A549 (cell line): ENCODE measurements at places on chromosomes 6 and 20.

DNA sequence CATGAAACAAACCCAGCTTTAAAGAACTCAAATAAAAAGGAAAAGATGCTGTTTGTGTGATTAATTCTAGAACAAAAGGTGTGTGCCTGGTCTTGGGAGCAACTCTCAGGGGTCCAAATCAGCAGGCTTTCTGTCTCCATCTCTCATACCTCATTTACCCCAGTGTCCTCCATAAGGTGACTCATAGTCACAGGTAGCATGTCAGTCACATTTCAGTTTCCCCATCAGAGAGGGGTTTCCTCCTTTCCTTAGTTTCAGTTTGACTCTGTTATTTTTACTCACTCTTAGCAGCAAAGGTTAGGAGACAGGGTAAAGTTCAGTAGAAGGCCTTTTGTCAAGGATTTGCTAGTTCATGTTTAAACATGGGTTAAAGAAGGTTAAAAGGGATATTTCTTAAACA lies 46.2 kb downstream of the OGFRL1 start:
- no peak for DNase-seq

GRCh38 chr6:105179244-105180065 lies at the start of gene POPDC3:
POPDC3 (minus strand) TSS chr6:105180014; CDS start chr6:105161909, 18,105 bp downstream.
- DNase-seq = peak; percentile 41

GRCh38 chr6:22550971-22551670 lies 18.2 kb upstream of the HDGFL1 start:
- DNase-seq = no peak

- DNase-seq = no peak
These were observed 62.0 kb downstream of the EFCAB8 start for GRCh38 chr20:32920530-32921298.

DNA sequence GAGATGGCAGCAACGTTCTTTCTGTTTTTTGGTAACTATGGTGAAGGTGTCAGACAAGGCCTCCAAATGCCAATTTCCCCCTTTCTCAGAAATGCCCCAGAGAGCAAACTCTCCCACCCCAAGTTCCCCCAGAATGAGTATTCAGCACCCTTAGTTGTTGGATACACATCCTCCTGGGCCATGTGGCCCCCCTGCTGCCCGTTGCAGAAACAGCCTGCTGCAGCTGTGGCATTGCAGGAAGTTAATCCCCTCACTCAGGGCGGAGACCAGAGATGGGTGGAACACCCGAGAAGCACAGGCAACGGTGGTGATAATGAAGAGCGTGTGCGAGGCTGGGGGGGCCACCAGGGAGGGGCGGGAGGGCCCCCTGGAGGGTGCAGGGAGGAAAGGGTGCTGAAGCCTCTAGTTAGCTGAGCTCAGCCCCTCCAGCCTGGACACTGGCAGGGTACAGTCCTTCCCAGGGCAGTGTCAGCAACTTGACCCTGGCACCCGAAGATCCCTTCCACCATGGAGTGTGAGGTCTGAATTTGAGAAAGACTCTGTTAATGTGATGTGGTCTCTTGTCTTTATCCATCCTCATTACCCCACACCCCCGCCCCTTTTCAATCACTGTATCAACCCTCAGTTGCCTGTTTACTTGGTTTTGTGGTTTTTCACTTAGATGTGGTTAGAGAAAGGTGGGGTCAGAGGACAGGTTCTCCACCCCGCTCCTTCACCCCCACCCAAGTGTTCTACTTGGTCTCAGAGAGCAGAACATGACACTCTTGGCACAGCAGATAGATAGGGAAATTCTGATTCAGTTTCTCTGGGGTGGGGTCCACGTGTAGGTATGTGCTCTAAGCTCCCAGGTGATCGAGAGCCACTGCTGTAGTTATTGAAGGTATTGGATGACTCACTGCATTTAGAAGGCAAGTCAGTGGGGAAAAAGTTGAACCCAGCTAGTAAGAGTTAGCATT lies 208.8 kb upstream of the SUPT3H start:
- no peak for DNase-seq
